ENCODE measurements at places on chromosomes 4 and X. TPM values are rescaled to one million over a fixed set of nuclear protein-coding genes. Genes with fewer than 3 reads are reported as not detected.

Gene HERC5
- total RNA-seq, result 6.0 TPM

Gene DOK7
- total RNA-seq, result 0.17 TPM

Gene ASB9
- total RNA-seq, result 2.5 TPM

Gene ZNF711
- under 0.01 TPM for total RNA-seq

Gene FAM156B
- 18.8 TPM for total RNA-seq

Gene TMPRSS11A
- total RNA-seq, result not detected

Gene PABPC5
- 2.9 TPM for total RNA-seq

Data from smooth muscle cell of trachea (primary cell).